ENCODE measurements at places on chromosomes 3 and 15. TPM values are rescaled to one million over a fixed set of nuclear protein-coding genes. Genes with fewer than 3 reads are reported as not detected.

ZPLD1 gene
- polyA plus RNA-seq = 0.11 TPM

INSYN1 gene
- polyA plus RNA-seq = 1.1 TPM

RAF1 gene
- 59.9 TPM for polyA plus RNA-seq

ENTPD3 gene
- 1.2 TPM for polyA plus RNA-seq

PAK6 gene
- polyA plus RNA-seq = 1.3 TPM

THSD4 gene
- 1.7 TPM for polyA plus RNA-seq

FOXB1 gene
- 0.16 TPM for polyA plus RNA-seq

CP gene
- 4.2 TPM for polyA plus RNA-seq

AGTR1 gene
- 2.1 TPM for polyA plus RNA-seq

RARB gene
- polyA plus RNA-seq = 0.89 TPM

RHCG gene
- 9.0 TPM for polyA plus RNA-seq

ARHGEF26 gene
- 3.5 TPM for polyA plus RNA-seq

GP9 gene
- 0.02 TPM for polyA plus RNA-seq

CACNA1D gene
- 0.57 TPM for polyA plus RNA-seq

DYNC1LI1 gene
- polyA plus RNA-seq = 29.2 TPM

XCR1 gene
- 5.7 TPM for polyA plus RNA-seq

ECE2 gene
- not detected for polyA plus RNA-seq

COL6A5 gene
- 0.05 TPM for polyA plus RNA-seq

CKMT1A gene
- polyA plus RNA-seq = 0.23 TPM

All from thymus (tissue), 14 donors.